ENCODE measurements at places on chromosomes 7 and 10. TPM values are rescaled to one million over a fixed set of nuclear protein-coding genes. Genes with fewer than 3 reads are reported as not detected.

Gene CDC123
- 202 TPM for total RNA-seq

Gene C10orf67
- total RNA-seq = 0.21 TPM

Gene EPHA1
- 0.65 TPM for total RNA-seq

Gene RNF148
- total RNA-seq = not detected

Gene AKR1C4
- 0.71 TPM for total RNA-seq

Gene KCNIP2
- total RNA-seq = 39.3 TPM

Gene CPA1
- total RNA-seq = not detected

Gene OPALIN
- not detected for total RNA-seq

Gene CCL24
- total RNA-seq = not detected

Gene AGAP9
- total RNA-seq = 2.9 TPM

Gene KCND2
- not detected for total RNA-seq

Gene AASS
- 2.2 TPM for total RNA-seq

Gene TMEM178B
- 1.7 TPM for total RNA-seq

Gene ELFN1
- total RNA-seq = 0.19 TPM

Gene CRHR2
- not detected for total RNA-seq

Gene GTF2IRD1
- 2.2 TPM for total RNA-seq

Gene CDC14C
- not detected for total RNA-seq

Gene NUTM2D
- 0.37 TPM for total RNA-seq

Gene KLF14
- total RNA-seq = not detected

Gene HEPACAM2
- not detected for total RNA-seq

Gene SORCS1
- total RNA-seq = not detected

Gene ANKRD61
- total RNA-seq = not detected

Gene SPDYE11
- total RNA-seq = not detected

Gene PAX2
- 0.16 TPM for total RNA-seq

Gene RGS10
- 87.7 TPM for total RNA-seq

Gene RAB19
- 4.5 TPM for total RNA-seq

Gene TMEM130
- not detected for total RNA-seq

Gene HOGA1
- not detected for total RNA-seq

Gene RPEL1
- not detected for total RNA-seq

Gene SP8
- total RNA-seq = not detected

Gene MLLT10
- total RNA-seq = 50.1 TPM

Gene HMX3
- not detected for total RNA-seq

Gene COL13A1
- total RNA-seq = not detected

Gene CRYGN
- total RNA-seq = not detected

Gene SLC39A12
- not detected for total RNA-seq

Gene TFEC
- 0.05 TPM for total RNA-seq

Gene C10orf62
- not detected for total RNA-seq

Gene KCP
- 0.09 TPM for total RNA-seq

Gene TLX1
- total RNA-seq = not detected

Gene YKT6
- 66.8 TPM for total RNA-seq

Gene OR6V1
- total RNA-seq = not detected

Gene MEOX2
- total RNA-seq = not detected
